ENCODE measurements at places on chromosomes 16 and 17.
A peak's percentile ranks its signal among the peaks of the same experiment; 100 is the strongest.

GRCh38 chr17:78039581-78039980, 81.1 kb downstream of the TNRC6C start:
- no peaks in the 10 kb centered on the region for H3K4me1 ChIP-seq
- H3K4me3 ChIP-seq: no peak overlapping the region
- no peak for DNase-seq
- H3K27ac ChIP-seq: no peak overlapping the region
- H3K36me3 ChIP-seq: no peaks in the 10 kb centered on the region
- no peaks in the 10 kb centered on the region for H3K27me3 ChIP-seq

- no peak for DNase-seq
- H3K4me1 ChIP-seq: no peaks in the 10 kb centered on the region
- no peaks in the 10 kb centered on the region for H3K36me3 ChIP-seq
- no peak overlapping the region for H3K27ac ChIP-seq
- no peak overlapping the region for H3K4me3 ChIP-seq
These were observed 109.8 kb upstream of the FAM20A start for GRCh38 chr17:68710976-68711375.

- H3K27ac ChIP-seq: no peak overlapping the region
- no peaks in the 10 kb centered on the region for H3K36me3 ChIP-seq
- no peak for DNase-seq
- no peak overlapping the region for H3K4me3 ChIP-seq
- peaks cover 81% of the 10 kb centered on the region for H3K27me3 ChIP-seq
These were observed 21.8 kb upstream of the ZNHIT3 start for GRCh38 chr17:36464765-36465088.

DNA sequence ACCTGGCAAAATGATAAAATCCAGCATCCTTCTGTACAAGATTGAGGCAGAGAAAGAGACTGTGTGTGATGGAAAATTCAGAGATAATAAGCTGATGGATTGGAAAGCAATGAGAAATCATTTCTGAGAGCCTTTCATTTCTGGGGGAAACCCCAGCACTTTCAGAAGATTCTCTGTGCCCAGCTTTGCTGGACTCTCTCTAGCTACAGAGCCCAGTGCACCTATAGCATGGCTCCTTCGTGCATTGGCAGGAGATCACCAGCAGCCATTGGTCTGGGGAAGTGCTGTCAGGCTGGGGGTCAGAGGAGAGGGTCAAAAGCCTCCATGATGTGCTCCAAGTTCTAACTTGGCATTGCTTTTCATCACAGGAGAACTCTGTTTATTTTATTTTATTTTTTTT, 259.9 kb downstream of the SOX9 start:
- no peak for DNase-seq
- no peaks in the 10 kb centered on the region for H3K27me3 ChIP-seq
- no peaks in the 10 kb centered on the region for H3K36me3 ChIP-seq
- no peaks in the 10 kb centered on the region for H3K4me1 ChIP-seq

- no peaks in the 10 kb centered on the region for H3K36me3 ChIP-seq
- peak; percentile 95 for DNase-seq
- peak overlapping the region; percentile 95 for H3K4me3 ChIP-seq
- H3K4me1 ChIP-seq: no peaks in the 10 kb centered on the region
- no peaks in the 10 kb centered on the region for H3K27me3 ChIP-seq
- peak overlapping the region; percentile 91 for H3K27ac ChIP-seq
These were observed 16.7 kb upstream of the C17orf78 start for GRCh38 chr17:37358830-37359681.

DNA sequence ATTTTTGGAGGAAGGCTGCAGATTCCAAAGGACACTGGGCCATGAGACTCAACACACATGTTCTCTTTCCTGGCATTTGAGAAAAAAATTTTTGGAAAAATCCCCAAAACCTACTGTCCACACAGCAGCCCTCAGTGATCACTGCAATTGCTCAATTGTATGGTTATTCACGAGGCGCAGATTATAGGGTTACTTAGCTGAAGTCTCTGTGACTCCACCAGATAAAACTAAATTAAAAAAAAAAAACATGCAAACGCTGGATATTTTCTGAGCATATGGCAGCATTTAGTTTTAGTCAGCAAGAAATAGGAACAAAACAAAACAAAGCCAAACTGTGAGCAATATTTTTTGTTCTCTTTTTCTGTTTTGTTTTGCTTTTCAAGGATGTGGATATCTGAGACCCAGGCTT, 83.8 kb upstream of the FAM20A start:
- DNase-seq: no peak
- no peak overlapping the region for H3K4me3 ChIP-seq
- H3K27me3 ChIP-seq: no peaks in the 10 kb centered on the region
- H3K4me1 ChIP-seq: no peaks in the 10 kb centered on the region

GRCh38 chr17:77441130-77441920, 300.6 kb downstream of the SEC14L1 start:
- peak overlapping the region; percentile 53 for H3K27ac ChIP-seq
- H3K27me3 ChIP-seq: no peaks in the 10 kb centered on the region
- H3K4me3 ChIP-seq: no peak overlapping the region
- H3K36me3 ChIP-seq: no peaks in the 10 kb centered on the region
- peaks cover 100% of the 10 kb centered on the region for H3K4me1 ChIP-seq
- no peak for DNase-seq

GRCh38 chr17:76382351-76382802, 2.0 kb upstream of the SPHK1 start:
- DNase-seq: peak; percentile 85
- H3K27ac ChIP-seq: peak overlapping the region; percentile 80
- H3K36me3 ChIP-seq: no peaks in the 10 kb centered on the region
- peaks cover 28% of the 10 kb centered on the region for H3K4me1 ChIP-seq
- H3K4me3 ChIP-seq: peak overlapping the region; percentile 60
